GM18507 (cell line): ENCODE measurements at places on chromosomes 1 and 21.

DNA sequence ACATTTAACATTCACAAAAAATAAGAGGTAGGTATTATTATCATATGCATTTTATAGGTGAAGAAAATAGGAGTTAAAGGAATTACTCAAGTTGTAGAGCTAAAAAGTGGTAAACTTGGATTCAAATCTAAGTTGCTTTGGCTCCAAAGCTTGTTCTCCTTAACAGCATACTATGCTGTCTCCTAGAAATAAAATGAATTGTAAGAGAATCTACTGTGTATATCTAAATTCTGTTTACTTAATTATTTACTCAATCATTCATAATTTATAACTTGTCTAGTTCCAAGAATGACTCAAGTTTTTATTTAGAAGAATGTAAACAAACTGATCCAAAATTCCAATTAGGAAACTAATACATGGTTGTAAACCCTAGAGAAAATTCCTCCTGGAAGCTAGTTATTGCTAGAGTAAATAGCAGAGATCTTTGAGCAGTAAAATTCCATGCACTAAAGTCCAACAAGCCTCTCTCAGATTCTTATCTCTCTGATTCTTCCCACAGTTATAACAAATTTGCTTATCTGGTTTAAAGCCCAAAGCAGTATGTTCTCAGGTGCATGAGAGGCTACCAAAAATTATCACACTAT, 132.5 kb upstream of the DPT start:
- no peak for DNase-seq

DNA sequence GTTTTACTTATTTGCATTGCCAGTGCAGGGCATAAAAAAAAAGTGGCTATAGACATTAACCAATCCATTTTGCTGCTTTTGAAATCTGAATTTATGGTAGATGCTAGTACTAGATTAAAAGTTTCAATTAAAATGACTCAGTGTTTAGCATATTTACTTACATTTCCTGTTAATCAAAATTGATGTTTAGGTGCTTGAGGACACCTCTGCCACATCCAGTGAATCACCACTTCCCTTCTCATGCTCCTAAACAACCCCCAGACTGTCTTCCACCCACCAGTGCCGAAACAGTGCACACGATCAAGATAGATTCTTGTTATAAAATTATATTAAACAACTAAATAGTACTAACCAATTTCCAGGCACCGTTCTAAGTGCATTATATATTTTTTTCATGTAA, 32.7 kb downstream of the HSD17B7 start:
- DNase-seq = no peak

GRCh38 chr1:116674751-116675150, 7.2 kb upstream of the IGSF3 start:
- DNase-seq = no peak

GRCh38 chr1:91872559-91873081, 13.3 kb downstream of the TGFBR3 start:
- no peak for DNase-seq

DNA sequence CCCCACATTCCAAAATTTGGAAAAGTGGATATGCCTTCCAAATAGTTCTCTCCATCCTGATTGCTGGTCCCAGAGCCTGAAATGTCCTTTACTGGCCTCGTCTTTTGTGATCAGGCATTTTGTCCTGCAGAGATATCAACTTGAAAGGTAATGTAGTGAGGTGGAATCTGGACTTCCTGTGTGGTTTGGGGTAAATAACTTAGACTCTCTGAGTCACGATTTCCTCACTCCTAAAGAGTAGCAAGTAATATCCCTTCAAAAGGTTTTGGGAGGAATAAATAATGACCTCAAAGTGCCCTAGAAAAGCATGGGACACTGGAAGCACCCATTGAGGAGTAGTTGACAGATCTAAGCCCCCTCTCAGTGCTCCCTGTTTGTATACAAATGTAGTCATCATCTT, 426.6 kb downstream of the OMA1 start:
- DNase-seq = no peak

DNA sequence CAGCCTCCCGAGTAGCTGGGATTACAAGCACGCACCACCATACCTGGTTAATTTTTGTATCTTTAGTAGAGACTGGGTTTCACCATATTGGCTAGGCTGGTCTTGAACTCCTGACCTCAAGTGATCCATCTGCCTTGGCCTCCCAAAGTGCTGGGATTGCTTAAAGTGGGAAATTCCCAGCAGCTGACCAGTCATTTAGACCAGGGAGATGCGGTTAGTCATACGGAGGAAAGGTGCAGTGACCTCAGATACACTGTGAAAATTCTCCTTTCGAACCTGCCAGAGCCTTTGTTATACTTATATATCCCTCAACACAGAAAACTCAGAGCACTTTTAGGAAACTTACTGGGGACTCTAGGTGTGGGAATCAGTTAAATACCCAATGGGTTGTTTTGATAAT, 39.6 kb downstream of the MAP10 start:
- no peak for DNase-seq

DNA sequence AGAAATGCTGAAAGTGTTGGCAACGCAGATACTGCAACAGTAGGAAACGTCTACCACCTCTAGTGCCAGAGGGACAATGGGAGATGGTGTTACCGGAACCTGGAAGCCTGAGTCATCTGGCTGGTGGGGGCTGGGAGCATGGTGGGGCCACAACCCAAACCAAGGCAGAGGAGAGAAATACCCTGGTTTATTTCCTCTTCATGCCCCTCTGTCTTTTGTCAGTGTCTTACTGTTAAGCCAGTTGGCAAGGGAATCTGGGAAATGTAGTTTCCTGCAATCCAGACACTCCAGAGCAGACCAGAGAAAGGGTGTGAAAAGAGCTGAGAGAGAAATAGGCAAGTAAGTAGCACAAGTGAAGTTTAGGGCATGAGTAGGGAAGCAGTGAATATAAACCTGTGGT, 14.8 kb downstream of the DNTTIP2 start:
- no peak for DNase-seq

GRCh38 chr21:41802684-41803083, 35.8 kb upstream of the RIPK4 start:
- DNase-seq = no peak

DNA sequence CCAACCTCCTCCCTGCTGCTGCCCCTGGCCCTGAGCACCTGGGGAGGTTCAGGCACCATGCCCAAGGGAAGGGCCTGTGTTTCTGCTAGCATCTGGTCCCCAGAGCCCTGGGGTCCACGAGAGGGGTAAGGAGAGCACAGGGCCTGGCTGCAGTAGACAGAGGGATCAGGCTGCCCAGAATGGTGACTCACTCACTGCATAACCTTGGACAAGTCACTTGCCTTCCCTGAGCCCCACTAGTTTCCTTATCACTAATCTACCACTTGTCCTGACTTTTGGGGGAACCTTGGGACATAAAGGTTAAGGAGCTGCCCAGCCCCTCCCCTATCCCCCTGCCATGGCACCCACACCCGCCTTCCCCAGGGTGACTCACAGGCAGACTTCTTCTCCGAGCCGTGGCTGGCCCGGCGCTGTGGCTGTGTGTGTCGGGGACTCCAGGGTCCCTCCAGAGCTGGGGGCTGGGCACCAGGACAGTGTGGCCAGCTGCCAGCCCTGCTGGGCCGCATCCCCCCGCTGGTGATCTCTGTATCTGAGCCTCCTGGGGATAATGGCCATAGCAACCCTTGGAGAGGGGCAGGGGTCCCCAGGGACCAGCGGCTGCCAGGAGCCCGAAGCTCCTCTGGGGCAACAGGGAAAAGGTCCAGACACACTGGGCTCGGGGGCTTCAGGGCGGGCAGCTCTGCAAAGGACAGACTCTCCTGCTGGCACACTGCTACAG, 4.0 kb downstream of the ARHGEF19 start:
- DNase-seq = no peak

DNA sequence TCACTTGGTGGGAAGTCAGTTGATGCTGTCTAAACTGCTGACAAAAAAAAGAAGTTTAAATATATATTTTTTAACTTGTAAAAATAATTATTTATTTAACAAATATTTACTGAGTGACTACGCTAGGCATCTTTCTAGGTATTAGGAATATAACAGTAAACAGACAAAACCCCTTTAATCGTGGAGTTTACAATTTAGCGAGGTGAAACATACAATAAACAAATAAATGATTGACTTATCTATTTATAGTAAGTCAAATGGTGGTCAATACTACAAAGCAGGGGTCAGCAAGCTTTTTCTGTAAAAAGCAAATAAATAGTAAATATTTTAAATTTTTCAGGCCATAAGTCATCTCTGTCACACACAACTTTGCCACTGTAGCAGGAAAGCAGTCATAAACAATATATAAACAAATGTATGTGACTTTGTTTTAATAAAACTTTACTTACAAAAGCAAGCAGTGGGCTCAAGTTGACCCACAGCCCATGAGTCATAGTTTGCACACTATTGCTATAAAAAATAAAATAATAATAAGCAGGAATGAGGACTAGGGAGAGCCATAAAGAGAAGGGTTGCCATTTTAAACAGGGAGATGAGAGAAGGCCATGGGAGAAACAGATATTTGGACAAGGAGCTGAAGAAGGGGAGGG, 263.9 kb downstream of the PLPP3 start:
- DNase-seq = no peak

- DNase-seq = no peak
These were observed 3.1 kb downstream of the DNM3 start for GRCh38 chr1:171844381-171844780.

GRCh38 chr21:28640326-28640725, 352.4 kb downstream of the LTN1 start:
- DNase-seq = no peak

DNA sequence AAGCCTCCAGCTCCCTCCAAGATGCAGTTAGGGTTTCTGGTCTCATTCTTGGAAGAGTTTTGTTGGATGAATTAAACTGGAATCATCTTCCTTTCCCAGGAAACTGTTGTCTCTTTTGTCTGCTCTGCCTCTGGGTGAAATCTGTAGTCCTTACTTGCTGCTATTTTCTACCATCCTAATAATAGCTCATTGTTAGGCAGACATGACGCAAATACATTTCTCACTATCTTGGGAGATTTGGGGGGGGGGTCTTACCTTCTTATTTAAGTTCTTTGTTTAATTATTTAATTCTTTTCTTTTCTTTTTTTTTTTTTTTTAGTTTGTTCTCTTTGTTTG, 85.4 kb upstream of the DUSP10 start:
- no peak for DNase-seq

DNA sequence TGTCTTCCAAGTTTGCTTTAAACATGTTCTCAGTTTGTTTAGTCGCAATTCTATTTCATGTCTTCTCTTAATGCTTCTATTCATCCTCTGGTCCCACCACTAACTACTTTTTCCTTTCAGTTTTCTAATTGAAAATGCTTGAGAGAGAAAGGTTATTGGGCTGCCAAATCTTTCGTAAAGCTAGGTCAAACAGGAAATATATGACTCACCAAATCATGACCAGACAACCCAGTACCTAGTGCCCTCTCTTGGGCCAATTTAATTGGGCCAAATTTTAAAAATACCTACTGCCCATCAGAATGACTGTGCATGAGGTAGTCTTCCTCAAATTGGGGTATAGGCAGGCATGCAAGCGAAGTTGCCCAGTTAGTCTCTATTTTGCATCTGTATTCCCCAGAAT, 295.4 kb upstream of the PBX1 start:
- DNase-seq = no peak

- DNase-seq = no peak
These were observed 34.3 kb downstream of the GPR137B start for GRCh38 chr1:236176337-236177336.

GRCh38 chr1:11877074-11877473, 18.3 kb upstream of the NPPB start:
- no peak for DNase-seq

- no peak for DNase-seq
These were observed 20.1 kb upstream of the NPPB start for GRCh38 chr1:11878891-11879190.

- DNase-seq = no peak
These were observed 129.7 kb downstream of the DUSP10 start for GRCh38 chr1:221612047-221612777.

GRCh38 chr1:156495401-156496140, 5.0 kb downstream of the MEF2D start:
- DNase-seq = no peak

- DNase-seq = no peak
These were observed 25.0 kb upstream of the SRSF10 start for GRCh38 chr1:24005163-24005562.

GRCh38 chr1:118995312-118996016, 7.3 kb upstream of the TBX15 start:
- no peak for DNase-seq

DNA sequence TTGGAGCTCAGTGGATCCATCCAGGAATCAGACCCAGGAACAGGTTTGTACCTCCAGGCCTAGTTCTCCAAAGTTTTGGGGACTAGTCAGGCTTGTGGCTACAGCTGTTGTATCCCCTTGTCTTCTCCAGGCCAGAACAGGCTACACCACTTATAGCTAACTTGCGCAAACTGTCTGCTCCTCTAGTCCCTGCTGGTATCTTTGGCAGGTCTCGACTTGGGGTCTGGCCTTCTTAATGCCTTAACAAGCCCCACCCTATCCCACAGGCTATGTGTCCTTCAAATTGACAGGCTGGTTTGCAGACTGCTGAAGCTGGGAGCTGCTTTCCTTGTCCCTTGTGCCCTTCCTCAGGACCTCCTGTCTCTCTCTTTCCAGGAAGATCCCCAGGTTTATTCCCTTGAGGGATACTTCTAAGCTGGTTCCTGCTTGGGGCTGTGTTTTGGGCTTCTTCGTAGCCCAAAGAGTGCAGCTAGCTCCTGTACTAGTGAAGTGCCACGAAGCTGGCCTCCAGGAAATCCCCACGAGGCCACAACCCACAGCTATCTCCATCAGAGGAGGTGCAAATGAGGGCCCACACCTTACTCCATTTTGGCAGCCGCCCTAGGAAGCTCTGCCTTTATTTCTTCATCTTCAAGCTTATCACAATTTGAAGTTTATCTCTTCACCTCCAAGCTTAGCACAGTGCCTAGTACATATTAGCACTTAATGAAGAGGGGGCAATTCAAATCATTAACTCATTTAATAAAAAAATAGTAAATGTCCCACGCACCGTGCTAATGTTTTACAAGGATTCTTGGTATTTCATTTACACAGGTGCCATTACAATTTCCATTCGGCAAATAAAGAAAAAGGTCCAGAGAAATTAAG, 683 bp upstream of the DMAP1 start:
- no peak for DNase-seq

DNA sequence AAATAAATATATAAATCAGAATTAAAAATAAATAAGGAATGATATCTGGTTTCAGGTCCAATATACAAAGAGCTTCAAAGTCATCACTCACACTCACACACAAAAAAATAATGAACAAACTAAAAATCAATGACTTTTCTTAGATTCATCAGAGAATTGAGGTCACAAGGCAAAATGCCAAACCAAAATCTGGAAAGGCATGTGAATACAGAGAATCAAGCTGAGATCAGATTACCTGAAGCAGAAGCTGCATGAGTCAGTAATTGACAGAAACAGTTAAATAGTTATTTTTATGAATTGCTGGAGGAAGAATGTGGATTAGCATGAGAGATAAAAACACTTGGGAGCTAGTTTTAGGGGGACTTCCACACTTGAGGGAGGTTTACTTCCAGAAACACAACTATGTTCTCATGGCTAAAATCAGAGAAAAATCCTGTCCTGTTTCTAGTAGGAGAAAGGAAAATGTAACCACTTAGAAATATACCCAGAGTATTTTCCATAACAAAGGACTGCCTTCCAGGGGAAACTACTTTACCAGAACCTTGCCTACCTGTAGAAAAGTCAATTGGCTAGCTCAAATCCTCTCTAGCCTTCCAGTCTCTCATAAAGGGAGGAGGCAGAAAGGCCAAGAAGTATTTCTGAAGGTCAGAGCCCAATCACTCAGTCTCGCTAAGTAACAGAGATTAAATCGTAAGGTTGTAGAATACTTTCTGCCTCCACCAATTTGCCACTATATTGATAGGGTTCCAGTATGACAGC, 536.6 kb upstream of the NR5A2 start:
- DNase-seq = no peak
